Stimulated activated CD8-positive, alpha-beta memory T cell treated with anti-CD3 and anti-CD28 coated beads, Interleukin-15, amount 100 ng/mL, for 48 hours (primary cell): ENCODE measurements at places on chromosomes 11 and 22.

GRCh38 chr11:69002110-69002569 lies 10.9 kb downstream of the MRGPRF start:
- DNase-seq = no peak

DNA sequence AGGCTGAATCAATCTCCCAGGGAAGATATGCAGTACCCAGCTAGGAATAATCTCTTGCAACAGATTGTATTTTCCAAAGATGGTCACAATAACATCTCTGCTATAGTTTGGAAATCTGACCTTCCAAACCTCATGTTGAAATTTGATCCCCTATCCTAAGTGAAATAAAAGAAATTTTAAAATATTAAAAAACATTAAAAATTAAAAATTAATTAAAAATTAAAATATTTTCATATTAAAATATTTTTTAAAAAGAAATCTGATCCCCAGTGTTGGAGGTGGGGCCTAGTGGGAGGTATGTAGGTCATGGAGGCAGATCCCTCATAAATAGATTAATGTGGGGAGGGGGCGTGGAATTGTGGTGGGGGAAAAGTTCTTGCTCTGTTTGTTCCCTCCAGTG lies 79.7 kb downstream of the FAM168A start:
- no peak for DNase-seq

GRCh38 chr22:37529652-37530345 lies 10.6 kb upstream of the CARD10 start:
- DNase-seq = no peak

DNA sequence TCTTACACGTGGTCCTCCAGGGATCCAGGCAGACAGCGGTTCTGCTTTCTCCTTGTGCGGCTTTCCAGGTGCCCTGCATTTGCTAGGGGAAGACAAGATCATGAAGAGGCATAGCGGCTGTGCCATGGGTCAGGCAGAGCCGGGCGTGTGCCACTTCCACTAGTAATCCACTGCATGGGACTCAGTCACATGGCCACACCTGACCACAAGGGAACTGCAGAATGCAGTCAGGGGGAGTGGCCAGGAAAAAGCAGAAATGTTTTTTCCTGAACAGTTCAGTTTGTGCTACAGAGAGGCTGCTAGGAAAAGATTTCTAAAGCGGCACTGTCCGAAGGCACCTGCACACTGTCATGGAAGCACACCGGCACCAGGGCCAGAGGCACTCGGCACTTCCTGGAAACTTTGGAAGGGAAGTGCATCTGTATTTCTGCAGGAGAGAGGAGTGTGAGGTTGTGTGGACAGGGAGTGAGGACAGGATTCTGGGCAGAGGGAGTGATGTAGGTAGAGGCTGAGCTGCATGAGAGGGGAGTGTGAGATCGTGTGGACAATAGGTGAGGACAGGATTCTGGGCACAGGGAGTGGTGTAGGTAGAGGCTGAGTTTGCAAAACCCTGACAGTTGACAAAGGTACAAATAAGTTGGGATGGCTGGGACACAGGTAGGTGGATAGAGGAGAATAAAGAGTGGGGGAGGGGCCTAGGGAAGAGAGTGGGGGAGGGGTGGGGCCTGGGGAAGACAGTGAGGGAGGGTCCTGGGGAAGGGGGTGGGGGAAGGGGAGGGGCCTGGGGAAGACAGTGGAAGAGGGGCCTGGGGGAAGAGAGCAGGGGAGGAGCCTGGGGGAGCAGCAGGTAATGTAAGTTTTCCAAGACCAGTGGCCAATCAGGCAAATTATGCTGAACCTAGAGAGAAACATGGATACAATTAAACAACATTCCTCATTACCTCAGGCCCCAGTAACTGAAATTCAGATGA lies 1436.3 kb downstream of the TBC1D22A start:
- DNase-seq = no peak

DNA sequence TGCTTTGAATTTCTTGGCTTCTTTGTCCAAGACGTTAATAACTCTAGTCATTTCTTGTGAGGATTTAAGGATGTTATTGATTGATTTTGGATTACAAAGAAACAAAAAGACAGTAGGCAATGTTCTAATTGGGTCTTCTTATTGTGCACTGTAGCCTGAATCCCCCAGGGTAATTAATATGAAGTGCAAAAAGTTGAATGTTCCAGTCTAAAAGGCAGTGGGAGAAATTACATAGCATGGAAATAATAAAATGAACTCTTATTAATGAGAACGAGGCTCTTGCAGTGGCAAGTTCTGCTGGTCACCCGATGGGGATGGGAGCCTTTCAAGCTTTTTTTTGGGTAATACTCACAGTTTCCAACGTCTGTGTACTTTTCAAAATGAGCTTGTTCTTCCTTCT lies 45.6 kb downstream of the UBASH3B start:
- no peak for DNase-seq

GRCh38 chr11:65182258-65183170 lies 786 bp downstream of the CAPN1 start:
- no peak for DNase-seq

- no peak for DNase-seq
These were observed 145.8 kb downstream of the LUZP2 start for GRCh38 chr11:24642648-24643047.

GRCh38 chr11:17547051-17547577 lies at the start of gene OTOG:
TSS of gene OTOG (plus strand) at chr11:17547259. CDS start at chr11:17547373, 114 bp downstream.
- DNase-seq = no peak

- DNase-seq = no peak
These were observed 1408.8 kb downstream of the TBC1D22A start for GRCh38 chr22:48171271-48171691.

- no peak for DNase-seq
These were observed 106.4 kb upstream of the FGF3 start for GRCh38 chr11:69925366-69926196.

- no peak for DNase-seq
These were observed 1.7 kb downstream of the SHANK2 start for GRCh38 chr11:71250523-71251150.

DNA sequence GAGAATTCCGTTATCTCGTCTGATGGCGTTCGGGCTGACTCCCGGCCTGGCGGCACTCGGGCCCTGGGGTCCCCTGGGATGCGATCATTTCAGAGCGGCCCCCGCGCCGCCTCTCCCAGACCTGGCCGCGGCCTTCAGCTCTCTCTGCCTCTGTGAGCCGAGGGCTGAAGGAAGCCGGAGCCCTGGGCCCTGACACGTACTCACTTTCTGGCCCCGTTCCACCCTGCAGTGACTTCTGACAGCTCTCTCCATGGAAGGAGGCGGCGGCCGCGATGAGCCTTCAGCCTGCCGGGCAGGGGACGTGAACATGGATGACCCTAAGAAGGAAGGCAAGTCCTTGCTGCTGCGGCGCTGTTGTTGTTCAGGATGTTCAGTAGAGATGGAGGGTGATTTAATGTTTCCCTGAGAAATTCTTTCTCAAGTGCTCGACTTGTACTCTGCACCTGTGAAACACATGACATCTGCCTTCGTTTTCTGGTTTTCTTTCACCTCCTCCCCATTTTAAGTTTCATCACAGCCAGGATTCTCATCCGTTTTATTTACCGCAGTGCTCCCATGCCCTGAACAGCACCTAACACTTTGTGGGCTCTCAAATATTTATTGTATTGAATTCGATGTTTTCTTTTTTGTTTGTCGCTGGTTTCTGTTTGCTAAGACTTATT lies 612 bp downstream of the GTSE1 start:
- no peak for DNase-seq

GRCh38 chr22:50016988-50017700 lies 4.6 kb upstream of the IL17REL start:
- peak; percentile 93 for DNase-seq

GRCh38 chr11:128692753-128693415 lies 988 bp upstream of the FLI1 start:
- DNase-seq = no peak

GRCh38 chr11:72231396-72232259 lies 7.1 kb downstream of the INPPL1 start:
- no peak for DNase-seq

DNA sequence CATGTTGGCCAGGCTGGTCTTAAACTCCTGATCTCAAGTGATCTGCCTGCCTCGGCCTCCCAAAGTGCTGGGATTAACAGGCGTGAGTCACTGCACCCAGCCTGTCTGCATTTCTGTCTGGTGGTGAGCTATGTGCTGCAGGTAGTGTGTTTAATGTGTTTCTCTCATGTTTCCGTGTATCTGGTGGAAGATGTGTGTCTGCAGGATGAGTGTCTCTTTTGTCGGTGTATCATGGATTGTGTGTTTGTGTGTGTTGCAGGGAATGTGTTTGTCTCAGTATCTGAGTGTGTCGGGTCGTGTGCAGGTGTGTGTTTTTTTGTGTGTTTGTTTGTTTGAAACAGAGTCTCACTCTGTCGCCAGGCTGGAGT lies 16.1 kb downstream of the SCARF2 start:
- no peak for DNase-seq

DNA sequence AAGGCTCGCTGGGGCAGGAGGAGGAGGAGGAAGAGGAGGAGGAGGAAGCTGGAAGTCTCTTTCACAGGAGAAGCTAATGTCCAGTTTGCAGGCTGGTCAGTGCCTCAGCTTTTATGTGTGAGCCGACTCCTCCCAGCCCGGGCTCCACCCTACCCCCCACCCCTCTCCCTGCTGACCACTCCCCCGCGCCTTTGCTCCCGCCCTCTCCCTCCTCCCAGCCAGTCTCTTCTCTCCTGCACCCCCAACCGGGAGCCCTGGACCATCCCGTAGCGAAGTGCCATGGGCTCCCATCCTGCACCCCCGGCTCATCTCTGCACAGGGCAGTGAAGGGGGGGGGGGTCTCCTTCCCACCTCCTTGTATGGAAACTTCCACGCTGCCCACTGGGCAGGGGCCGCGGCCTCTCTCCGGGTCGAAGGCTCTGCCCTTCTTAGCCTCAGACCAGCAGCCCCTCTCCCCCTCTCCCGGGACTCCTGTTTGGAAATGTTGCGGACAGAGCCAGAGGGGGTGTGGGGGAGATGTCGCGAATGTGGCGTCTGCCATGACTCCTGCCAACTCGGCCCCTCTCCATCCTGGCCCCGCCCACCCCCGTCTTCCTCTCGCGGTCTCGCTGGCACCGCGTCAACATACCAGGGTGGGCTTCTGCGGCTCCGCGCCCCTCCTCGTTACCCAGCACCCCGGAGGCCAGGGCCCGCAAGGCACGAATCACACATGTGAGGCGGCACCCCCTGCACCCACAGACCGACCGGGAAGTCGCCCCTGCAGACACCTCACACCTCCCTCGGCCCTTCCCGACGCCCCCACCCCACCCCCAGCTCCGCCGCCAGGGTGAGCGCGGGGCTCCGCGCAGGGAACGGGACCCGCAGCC lies 1.8 kb downstream of the IGF2 start:
- no peak for DNase-seq

GRCh38 chr11:11243590-11244469 lies 109.2 kb downstream of the CSNK2A3 start:
- no peak for DNase-seq

DNA sequence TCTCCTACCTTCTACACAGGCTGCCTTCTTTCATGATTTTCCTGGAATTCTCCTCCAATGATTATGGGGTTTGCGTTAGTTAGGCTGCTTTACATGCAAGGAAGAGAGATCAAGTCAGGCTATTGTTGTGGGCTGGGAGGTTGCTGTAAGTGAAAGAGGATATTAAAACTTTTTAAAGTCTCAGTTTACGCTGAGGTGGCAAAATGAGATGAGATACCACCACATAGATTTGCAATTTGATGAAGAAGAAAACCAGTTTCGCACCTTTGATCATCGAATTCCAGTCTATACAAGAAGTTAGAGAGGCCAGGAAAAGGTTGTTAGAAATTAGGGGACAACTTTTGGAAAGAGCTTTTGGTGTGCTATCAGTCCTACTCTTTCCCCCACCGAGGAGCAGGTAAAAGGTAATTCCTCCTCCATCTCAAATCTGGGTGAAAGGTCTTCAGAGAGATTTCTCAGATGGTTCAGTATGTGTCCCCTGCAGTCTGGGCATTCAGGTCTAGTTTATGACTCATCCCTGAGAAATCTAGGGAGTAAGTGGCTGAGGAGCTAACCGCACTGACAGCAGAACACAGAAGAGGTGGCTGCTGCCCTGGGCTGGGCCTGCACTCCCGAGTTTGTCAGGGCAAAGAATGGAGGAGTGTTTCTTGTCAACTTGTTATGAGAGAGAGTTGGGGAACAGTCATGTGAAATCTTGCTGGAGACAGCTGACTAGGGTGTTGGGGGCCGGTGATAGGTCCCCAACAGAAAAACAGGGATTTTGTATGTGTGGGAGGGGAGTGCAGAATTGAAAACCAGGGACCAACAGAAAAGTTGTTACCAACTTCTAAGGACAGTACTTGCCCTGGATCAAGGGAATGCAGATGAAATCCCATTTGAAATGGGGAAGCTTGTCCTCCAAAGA lies 34.7 kb downstream of the CCDC83 start:
- no peak for DNase-seq

DNA sequence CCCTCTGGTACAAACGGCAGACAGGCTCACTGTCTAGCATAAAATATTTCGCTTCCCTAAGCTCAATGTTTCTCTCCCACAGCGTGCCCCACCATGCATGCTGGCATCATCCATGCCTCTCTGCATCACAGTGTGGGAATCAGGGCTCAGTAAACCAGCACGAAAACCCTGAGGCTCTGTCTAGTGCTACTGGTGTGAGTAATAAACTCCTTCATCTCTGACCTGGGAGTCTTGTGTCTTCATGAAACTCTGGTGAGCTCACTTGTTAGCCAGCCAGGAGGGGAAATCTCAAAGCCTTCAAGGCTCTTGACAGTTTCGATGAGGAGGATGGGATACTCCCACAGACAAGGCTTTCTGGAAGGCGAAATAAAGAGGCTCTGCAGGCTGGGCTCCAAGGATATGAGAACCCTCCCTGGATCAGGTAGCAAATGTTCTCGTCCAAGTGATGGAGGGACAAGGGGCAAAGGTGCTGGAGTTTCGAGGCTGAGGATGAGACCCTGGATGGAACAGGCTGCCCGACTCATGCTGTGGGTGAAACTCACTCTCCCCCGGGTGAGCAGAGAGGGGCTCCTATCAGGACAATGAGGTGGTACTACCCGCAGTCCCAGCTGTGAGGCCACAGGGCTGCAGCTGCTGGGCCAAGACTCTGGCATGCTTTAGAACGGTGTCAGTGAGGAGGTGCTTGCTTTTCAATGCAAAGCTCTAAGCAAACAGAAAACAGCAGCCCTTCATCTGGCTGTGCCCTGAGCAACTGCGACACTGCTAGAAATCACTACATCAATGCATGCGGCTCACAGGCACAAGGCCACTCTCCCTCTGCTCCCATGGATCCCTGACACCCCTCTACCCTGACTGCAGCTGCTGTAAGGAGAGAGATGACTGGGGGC lies 69.3 kb downstream of the SHANK2 start:
- DNase-seq = no peak
